HS-5 (cell line): ENCODE measurements at places on chromosomes 2 and 18.

DNA sequence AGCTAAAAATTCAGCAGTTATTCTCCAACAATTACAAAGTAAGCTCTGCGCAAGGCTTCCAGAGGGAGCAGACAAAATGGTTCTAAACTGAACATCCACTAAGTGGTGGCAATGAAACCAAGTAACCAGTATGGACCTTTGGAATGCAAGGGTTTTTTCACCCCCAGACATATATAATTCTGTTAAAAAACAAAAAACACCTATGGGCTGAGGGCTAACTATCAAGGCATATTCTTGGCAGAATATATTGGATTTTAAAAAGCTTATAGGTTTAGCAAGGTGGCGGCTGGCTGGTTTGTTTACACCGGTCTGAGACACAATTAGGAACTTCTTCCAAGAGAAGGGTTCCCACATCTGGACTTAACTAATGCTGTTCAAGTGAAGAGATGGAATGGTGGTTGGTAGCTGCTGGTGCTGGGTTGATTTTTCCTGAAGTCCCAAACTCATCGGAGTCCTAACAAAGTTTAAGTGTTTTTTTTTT is 2.8 kb downstream of the ZFP36L2 start:
- DNase-seq: no peak

- DNase-seq: no peak
These were observed 161.0 kb upstream of the TMEM200C start for GRCh38 chr18:6056171-6056910.

DNA sequence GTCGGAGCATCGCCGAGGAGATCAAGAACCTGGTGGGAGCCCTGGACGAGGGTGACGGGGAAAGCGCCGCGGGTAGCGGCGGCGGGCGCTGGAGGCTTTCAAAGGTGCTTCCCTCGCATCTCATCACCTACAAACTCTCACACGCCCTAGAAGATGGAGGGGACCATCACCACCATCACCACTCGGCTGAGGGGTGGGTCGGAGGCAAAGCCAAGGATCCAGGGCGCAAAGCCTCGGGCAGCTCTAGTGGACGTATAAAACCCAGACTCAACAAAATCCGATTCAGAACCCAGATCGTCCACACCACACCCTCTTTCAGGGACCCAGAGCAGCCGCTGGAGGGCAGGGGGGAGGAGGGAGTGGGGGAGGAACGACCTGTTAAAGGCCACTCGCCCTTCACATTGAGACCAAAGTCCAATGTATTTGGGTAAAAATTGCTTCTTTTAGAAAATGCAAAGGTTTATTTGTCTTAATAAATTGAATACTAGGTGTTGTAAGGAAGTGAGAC is 1.5 kb downstream of the SOWAHC start:
- no peak for DNase-seq

DNA sequence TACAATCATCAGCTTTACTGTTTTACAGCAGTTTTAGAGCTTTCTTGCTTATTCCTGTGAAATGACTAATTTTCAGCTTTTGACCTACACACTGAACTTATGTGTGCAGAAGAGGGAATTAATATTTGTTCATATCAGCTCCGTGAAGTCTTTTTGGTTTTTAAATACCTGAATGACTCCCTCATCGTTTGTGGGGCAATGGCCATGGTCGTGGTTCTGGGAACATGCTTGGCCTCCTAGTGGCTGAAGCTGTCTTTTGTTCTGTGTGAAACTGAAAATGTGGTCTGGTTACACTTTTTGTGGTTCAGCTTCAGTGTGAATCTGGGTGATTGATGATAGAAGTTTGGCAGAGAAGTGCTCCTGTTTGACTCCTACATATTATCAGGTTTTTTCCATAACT is 408.1 kb downstream of the THSD7B start:
- peak; percentile 32 for DNase-seq
